ENCODE measurements at places on chromosomes 11 and 22. TPM values are rescaled to one million over a fixed set of nuclear protein-coding genes. Genes with fewer than 3 reads are reported as not detected.

Gene SCN3B
- 1.3 TPM for total RNA-seq

Gene MRGPRX3
- total RNA-seq = not detected

Gene FGF19
- not detected for total RNA-seq

Gene TECTA
- 0.84 TPM for total RNA-seq

Gene AHNAK
- 1,254 TPM for total RNA-seq

Gene NOX4
- 11.4 TPM for total RNA-seq

Gene HSPB2
- total RNA-seq = 17.1 TPM

Gene GLB1L2
- total RNA-seq = 0.29 TPM

Gene RTN4R
- total RNA-seq = 0.55 TPM

Gene ZFP91
- 58.7 TPM for total RNA-seq

Gene IL18
- 14.7 TPM for total RNA-seq

Gene ELMOD1
- total RNA-seq = 0.16 TPM

Gene MS4A4E
- total RNA-seq = 3.2 TPM

Gene GLB1L3
- total RNA-seq = not detected

Gene MIAT
- 2.5 TPM for total RNA-seq

Gene OR5A1
- not detected for total RNA-seq

Gene BAIAP2L2
- total RNA-seq = 1.8 TPM

Gene SYT8
- not detected for total RNA-seq

Gene PKDREJ
- total RNA-seq = not detected

Gene NXPE2
- not detected for total RNA-seq

Gene OR10AG1
- total RNA-seq = not detected

Gene SCN4B
- total RNA-seq = 2.3 TPM

Gene ELFN2
- total RNA-seq = not detected

Gene CD81
- total RNA-seq = 723 TPM

Gene SPA17
- 4.0 TPM for total RNA-seq

Gene VPS51
- 86.6 TPM for total RNA-seq

Gene NLRP14
- not detected for total RNA-seq

Gene ACRV1
- total RNA-seq = not detected

Gene SCN2B
- not detected for total RNA-seq

Gene ALX4
- not detected for total RNA-seq

Gene RIMBP3C
- total RNA-seq = 0.26 TPM

Gene C22orf42
- not detected for total RNA-seq

Gene SDF2L1
- 31.6 TPM for total RNA-seq

Gene MS4A4A
- total RNA-seq = 115 TPM

Gene EHD1
- 95.0 TPM for total RNA-seq

Gene TUBA8
- 5.1 TPM for total RNA-seq

Gene DAGLA
- 3.3 TPM for total RNA-seq

Gene GRIK4
- 0.10 TPM for total RNA-seq

All from mesenteric fat pad (tissue), 1 donor.